ENCODE measurements at places on chromosomes 7 and 10.

- DNase-seq = peak; percentile 34
Observed at GRCh38 chr7:3162289-3162688, 118.6 kb upstream of the CARD11 start.

DNA sequence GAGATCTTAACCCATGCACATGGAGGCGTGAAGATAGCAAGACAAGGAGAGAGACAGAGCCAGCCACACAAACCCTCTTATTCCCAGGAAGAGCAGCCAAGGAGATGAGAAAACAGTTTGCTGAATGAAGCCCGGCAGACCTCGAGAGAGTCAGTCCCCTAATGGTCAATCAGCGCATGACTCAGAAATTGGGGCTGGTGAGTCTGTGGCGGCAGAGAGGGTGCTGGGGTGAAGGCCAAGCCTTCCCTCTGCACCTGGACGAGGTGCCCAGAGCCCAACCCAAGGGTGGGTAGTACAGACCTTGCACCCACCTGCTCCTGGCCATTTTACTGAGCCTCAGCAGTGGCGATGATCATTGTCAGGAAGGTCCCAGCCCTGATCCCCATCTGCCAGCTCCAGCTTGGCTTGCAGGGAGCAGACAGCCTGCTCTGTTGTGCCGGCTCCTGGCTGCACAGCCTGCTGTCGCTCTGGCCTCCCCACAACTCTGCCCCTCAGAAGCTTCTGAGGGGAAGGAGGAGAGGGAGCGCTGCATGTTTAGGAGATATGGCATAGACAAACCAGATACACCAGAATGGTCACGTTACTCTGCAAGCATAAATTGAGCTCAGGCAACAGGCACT lies 256.6 kb downstream of the RPS24 start:
- no peak for DNase-seq

DNA sequence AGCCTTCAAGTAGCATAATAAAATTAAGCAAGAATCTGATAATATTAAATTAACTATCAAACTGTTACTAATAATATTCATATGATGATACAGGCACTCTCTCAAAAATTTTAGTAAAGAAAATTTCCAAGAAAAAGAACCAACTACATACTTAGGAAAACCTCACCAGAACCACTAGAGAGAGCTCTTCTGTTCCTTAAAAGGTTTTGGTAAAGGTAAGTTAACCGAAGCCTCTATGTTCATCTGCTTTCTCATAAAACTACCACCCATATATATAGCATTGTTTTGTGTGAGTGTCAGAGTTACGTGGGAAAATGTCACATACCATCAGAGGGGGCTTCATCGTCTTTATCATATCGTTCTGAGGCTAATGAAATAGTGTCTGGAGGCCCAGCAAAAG lies 20.7 kb downstream of the SKAP2 start:
- peak; percentile 11 for DNase-seq

DNA sequence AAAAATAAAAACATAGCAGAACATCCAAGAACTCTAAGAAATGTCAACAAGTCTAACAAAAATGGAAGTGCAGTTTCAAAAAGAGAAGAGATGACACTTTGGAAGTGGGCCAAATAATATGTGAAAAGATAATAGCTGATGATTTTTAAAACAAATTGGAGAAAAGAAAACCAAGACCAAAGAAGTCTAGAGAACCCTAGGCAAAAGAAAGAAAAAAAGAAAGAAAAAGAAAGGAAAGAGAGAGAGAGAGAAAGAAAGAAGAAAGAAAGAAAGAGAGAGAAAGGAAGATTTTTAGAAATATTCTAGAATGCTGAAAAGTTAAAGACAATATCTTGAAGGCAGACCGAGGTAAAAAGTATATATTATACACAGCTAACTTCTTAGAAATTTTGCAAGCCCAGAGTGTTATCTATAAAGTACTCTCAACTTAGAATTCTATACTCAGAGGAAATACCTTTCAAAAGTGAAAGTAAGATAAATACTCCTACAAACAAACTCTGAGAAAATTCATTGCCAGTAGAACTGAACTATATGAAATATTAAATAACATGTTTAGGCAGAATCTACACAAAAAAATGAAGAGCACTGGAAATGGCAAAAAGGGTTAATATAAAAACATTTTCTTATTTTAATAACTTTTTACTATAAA lies 138.7 kb upstream of the SMIM30 start:
- DNase-seq = no peak

- no peak for DNase-seq
Observed at GRCh38 chr10:11415095-11415494, 196.4 kb downstream of the USP6NL start.

Data from OCI-LY7 (cell line).